ENCODE measurements at places on chromosomes 2 and 18.

DNA sequence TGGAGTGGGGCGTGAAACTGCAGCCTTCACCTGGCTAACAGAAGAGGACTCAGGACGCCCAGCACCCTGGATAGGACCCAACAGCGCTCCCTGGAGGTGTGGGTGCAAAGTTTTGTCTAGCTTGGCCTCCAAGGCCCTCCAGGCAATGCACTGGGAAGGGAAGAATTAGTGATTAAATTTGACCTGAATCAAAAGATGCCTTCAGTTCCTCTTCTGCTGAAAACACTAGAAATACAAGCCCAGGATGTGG is 779 bp upstream of the TRIB2 start:
- no peak for DNase-seq

GRCh38 chr18:8673256-8674209 is 31.8 kb upstream of the MTCL1 start:
- no peak for DNase-seq

- no peak for DNase-seq
Observed at GRCh38 chr18:3248062-3248657, 559 bp downstream of the MYL12A start.

GRCh38 chr2:39164089-39164488 is 43.2 kb upstream of the SOS1 start:
- DNase-seq: no peak

DNA sequence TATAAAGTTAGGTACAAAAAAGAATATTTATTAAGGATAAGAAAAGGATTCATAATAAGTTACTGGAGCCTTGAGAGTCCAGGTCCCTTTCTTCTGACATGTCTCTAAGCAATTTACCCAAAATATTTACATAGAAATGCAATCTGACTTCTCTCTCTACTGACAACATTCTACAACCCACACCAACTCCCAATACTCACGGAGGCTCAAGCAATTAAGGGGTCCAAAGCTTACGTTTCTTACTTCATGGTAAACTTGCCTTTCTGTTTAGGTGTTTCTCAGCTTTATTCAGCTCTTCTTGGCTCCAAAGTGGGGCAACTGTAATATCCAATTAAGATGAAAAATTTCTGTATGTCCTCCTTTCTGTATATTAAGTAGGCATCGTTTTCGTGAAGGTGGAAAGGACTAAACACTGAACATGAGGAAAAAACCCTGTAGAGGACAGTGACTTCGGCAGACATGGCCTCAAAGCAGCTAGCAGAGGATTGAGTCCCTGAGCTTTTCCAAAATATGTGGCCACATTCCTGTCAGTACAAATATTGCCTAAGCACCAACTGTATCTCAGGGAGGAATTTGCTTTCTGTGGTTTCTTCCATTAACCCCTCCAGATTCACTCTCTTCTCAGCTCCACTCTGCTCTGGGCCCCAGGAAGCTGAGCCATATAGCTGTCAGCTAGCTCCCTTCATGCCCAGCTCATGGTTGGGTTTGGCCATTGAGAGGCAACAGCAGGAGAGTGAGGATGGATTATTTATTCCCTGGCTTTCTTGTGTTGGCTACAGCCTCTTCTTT is 67.9 kb upstream of the GLS start:
- DNase-seq: no peak
